ENCODE measurements at places on chromosomes 7 and 10. TPM values are rescaled to one million over a fixed set of nuclear protein-coding genes. Genes with fewer than 3 reads are reported as not detected.

DNA sequence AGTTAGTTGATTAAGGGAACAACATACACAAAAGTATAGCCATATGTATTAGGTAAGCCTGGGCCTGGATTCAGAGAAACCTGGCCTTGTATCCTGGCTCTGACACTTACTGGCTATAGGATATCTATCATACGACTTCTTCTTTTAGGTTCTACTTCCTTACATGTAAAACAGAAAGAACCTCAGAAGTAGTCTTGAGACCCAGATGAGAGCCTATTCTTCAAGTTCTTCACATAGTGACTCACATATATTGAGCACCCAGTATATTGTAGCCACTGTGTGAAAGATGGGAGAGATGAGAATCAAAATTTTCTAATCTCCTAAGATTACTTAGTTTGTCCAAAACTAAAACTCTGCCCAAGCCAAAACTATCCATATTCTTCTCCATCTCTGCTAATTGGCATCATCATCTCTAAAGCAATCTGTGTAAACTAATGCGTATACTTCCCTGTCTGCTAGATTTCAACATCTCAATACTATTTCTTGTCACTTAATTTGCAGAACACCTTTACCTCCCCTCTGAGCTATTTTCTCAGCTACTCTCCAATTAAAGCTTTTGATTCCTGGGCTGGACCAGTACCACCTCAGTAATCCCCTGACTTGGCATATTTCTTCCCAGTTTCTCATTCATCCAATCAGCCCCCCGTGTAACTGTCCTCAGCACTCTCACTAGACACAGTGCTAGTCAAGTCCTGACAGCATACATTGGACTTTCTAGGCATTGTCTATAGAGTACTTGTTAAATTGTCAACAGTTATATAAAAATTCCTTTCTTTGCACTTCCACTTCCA, 53.5 kb upstream of the MET start:
- DNase-seq = no peak

The SPDYE8 gene
- not detected for total RNA-seq

DNA sequence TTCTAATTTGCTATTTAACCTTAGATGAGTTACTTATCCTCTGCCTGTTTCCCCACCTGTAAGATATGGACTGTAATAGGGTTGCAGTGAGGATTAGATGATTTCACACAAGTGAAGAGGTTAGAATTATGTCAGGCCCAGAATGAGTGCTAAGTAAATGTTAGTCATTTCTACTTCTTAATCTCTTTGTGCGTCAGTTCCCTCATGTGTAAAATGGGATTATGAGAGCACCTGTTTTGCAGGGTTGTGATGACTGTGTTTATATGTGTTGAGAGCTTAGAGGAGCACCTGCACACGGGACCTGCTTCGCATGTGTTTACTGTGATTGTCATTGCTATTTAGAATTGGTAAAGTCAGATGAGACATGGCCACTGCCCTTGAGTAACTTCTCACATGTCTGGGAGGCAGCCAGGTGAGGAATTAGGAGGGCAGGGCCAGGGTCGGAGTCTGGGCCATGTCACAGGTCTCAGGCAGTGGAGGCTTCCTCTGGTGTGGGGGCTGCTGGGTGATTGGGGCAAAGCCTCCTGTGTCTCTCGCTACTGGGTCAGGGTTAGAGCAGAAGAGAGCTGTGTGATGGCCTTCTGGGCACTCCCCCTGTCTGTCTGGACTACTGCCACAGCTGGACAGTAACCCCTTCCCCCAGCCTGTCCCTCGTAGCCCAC, 106.7 kb downstream of the WDFY4 start:
- no peak for DNase-seq

- no peak for DNase-seq
These were observed 13.4 kb upstream of the DNAAF5 start for GRCh38 chr7:713139-713457.

The PRSS2 gene
- not detected for total RNA-seq

The ACHE gene
- total RNA-seq = not detected

The DOCK1 gene
- total RNA-seq = 79.2 TPM

- DNase-seq = no peak
These were observed 95.2 kb downstream of the PDGFA start for GRCh38 chr7:424301-424935.

DNA sequence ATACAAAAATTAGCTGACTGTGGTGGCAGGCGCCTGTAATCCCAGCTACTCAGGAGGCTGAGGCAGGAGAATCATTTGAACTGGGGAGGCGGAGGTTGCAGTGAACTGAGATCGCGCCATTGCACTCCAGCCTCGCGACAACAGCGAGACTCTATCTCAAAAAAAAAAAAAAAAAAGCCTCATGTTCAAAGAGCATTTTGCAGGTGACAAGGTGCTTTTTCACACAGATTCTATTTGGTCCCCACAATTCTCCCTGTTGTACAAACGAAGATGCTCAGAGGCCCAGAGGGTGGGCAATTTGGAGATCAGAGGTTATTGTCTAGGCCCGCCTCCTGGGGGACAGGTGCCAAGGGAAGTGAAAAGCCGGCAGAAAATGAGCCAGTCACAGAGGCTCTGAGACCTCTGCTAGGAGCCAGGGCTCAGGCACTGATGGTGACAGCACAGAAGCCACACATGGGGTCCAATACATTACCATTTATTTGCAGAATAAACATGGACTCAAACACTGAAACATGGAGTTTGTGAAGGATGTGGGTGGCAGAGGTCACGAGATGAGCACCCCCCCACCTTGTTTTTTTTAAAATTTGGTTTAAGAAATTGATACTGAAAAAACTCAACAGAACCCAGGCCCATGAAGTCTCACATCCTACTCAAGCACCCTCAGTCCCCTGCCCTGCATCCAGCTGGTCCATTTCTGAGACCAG, 882 bp upstream of the GAL3ST4 start:
- no peak for DNase-seq

DNA sequence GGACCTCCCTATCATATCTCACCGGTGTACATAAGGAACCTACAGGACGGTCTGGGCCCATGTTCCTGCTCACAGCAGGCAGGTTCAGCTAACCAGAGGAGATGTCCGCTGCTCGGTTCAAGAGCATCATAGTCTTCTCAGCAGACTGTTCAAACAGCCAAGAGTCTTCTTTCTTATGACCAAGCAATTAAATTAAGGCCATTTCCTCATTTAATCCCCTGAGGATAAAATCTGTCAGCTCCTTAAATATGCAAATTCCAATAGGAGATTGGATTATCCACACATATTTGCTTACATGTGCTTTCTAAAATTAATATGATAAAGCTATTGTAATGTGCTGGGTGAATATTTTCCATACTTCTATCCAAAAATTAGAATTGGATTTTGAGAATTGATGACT, 59.7 kb downstream of the LMBR1 start:
- DNase-seq = no peak

GRCh38 chr10:44651834-44652233, 259.3 kb upstream of the TMEM72 start:
- peak; percentile 51 for DNase-seq

The SKIDA1 gene
- 0.56 TPM for total RNA-seq

GRCh38 chr10:82148764-82149163, 273.8 kb downstream of the NRG3 start:
- no peak for DNase-seq

The LSM8 gene
- total RNA-seq = 33.9 TPM

DNA sequence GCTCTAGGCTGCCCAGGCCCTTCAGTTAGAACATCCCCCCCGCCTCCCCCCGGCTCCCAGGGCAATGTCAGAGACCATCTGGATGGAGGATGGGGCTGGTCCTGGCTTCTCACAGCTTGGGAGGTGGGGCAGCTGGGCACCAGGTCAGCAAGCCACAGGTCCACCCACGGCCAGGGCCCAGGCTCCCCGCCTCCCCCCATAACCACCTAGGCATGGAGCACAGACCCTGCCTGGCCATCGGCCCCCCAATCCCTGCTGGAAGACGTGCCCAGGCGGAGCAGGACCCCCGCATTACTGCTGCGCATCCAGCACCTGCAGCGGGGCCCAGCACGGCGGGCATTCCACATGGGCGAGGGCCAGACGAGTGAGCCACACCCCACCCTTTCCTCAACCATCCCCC, 169.6 kb downstream of the ELFN1 start:
- no peak for DNase-seq

DNA sequence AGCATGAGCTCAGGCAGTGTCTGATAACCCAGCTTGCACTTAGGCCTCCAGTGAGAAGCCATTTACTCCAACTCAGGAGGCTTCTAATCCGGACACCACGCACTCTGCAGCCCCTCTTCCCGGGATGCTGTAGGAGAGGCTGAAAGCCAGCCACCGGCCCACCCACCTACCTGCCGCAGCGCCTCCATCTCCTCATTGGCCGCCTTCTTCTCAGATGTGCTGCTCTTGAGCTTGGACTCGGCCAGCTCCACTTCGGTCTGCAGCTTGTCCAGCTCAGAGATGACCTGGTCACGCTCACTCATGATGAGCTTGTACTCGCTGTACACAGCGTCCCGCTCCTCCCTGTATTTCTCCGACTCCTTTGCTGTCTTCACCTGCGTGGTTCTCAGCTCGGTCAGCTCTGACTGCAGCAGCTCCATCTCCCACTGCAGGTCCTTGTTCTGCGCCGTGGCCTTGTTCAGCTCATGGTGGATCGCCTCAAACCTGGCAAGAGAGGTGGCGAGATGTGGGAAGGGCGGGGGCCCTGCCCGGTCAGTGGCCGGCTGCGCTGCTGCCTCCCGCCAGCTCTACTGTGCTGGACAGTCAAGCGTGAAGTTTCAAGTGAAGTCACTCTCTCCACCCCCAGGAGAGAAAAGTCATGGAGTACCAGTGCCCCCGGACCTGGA, 84.7 kb downstream of the DLG5 start:
- no peak for DNase-seq

- no peak for DNase-seq
These were observed 342.9 kb downstream of the AUTS2 start for GRCh38 chr7:69941077-69941651.

The COG5 gene
- total RNA-seq = 27.4 TPM

- no peak for DNase-seq
These were observed 24.6 kb upstream of the TMEM273 start for GRCh38 chr10:49212783-49213182.

The MRM2 gene
- total RNA-seq = 23.1 TPM

DNA sequence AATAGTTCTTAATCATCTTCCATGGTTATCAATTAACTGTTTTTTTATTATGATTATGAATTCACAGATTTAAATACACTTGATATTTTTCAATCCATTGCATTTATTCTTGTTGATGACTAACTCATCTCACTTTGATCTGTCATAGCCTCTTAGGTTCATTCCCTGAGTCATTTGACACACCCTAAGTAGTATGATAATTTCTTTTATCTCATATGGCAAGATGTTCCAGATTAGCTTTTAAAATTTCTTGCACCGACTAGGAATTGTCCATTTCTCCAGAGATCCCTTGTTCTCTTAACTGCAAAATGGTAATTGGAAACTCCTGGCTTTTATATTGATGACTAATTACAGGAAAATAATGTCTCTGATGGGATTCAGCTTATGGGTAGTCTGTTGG, 87.6 kb upstream of the CCDC6 start:
- DNase-seq = no peak

- DNase-seq = peak; percentile 56
These were observed 256.3 kb upstream of the MAGI2 start for GRCh38 chr7:79709574-79710409.

The CALML5 gene
- not detected for total RNA-seq

GRCh38 chr10:132858121-132859081, 72.5 kb upstream of the NKX6-2 start:
- DNase-seq = no peak

GRCh38 chr10:46090258-46090812, 44.3 kb upstream of the MSMB start:
- DNase-seq = no peak

The CASTOR2 gene
- total RNA-seq = 6.1 TPM

The SUGCT gene
- 7.5 TPM for total RNA-seq

The VPS26A gene
- 24.7 TPM for total RNA-seq

The TAF6 gene
- 14.4 TPM for total RNA-seq

The STEAP4 gene
- total RNA-seq = not detected

- no peak for DNase-seq
These were observed 290.2 kb downstream of the DNAJB6 start for GRCh38 chr7:157627033-157627432.

DNA sequence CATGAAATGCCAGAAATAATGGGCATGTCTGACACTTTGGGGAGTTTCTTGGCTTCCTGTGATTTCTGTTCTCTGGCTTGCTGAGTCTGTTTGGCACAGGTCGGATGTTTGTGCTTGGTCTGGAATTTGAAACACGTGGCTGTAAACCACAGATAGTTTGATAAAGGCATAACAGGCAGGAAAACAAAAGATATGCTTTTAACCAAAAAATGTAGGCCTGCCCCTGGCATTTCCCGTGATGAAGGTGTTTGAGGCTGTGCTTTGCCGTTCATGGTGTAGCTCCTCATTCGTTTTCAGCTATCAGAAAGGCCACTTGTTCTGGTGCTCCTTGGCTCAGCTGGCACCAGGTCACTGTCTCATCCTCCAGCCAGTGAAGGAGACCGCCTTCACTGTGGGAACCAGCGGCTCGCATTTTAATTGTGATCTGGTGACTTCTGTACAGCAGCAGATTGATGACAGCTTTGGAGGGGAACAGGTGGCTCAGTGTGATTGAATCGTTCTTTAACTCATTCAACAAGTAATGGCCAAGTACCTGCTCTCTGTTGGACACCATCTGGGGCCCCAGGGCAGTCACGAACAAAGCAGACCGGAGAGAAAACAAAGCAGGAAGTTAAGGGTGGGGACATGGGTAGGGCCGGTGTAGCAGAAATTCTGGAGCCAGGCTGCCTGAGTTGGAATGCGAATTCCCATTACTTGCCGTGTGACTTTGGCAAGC, 111.5 kb downstream of the CCNY start:
- DNase-seq = peak; percentile 72

The LDB3 gene
- total RNA-seq = 0.28 TPM

The UNCX gene
- not detected for total RNA-seq

- DNase-seq = no peak
These were observed 619 bp upstream of the LMTK2 start for GRCh38 chr7:98105942-98106544.

The PKD1L1 gene
- total RNA-seq = under 0.01 TPM

The MUC3A gene
- total RNA-seq = not detected

DNA sequence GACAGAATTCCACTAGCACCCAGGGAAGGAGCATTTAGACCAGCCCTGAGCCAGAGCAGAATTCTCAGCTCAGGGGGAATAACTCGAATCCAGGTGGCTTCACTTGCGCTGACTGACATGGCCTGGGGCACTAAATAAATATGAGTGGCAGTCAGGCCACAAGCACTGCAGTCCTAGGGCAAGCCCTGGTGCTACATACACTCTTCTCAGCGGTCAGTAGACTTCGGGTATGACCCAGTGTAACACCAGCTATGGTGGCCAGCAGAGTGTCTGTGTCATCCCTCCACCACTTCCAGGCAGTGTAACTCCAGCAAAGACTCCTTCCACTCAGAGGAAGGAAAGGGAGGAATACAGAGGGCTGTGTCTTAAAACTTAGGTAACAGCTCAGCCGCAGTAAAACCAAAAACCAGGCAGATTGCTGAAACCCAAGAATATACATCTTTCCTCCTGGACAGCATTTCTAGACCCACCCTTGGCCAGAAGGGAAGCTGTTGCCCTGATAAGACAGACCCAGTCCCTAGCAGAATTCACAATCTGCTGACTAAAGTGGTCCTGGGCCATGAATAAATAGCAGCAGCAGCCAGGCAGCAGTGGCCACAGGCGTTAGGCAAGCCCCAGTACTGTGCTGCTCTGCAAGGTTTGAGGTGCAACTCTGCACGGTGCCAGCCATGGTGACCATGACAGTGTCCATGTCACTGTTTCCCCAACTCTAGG, 77.0 kb downstream of the SNX13 start:
- DNase-seq = no peak

The OTUD1 gene
- 3.3 TPM for total RNA-seq

The HIBADH gene
- total RNA-seq = 36.6 TPM

Data from IMR-90 (cell line).